ENCODE measurements at places on chromosomes 5 and 9.
A peak's percentile ranks its signal among the peaks of the same experiment; 100 is the strongest.

- no peak for DNase-seq
Measured at GRCh38 chr5:24623031-24623430, 21.7 kb downstream of the CDH10 start.

- no peak for DNase-seq
Measured at GRCh38 chr9:37905131-37905505, 1.2 kb upstream of the SLC25A51 start.

- no peak for DNase-seq
Measured at GRCh38 chr5:141672841-141673813, 8.9 kb downstream of the ARAP3 start.

DNA sequence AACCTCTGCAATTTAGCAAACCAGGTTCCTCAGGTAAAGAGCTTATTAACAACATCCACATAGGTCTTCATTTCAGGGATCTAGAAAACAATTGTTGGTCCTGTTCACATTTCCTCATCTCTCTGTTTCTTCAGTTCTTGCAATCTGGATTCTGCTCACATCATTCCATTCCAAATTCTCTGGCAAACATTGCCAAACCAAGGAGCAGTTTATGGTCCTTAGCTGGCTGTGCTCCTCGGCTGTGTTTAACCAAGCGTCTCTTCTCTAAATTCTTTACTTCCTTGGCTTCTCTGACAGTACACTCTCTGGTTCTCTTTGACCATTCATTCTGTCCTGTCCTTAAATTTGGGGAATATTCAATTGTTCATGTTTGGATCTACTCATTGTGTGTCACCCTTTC is 65.8 kb upstream of the RANBP3L start:
- no peak for DNase-seq

GRCh38 chr5:154997746-154998145 is 15.8 kb upstream of the KIF4B start:
- no peak for DNase-seq

GRCh38 chr5:169534939-169535338 is 48.6 kb upstream of the SPDL1 start:
- no peak for DNase-seq

GRCh38 chr9:101274971-101275768 is 109.6 kb downstream of the BAAT start:
- DNase-seq, result no peak

DNA sequence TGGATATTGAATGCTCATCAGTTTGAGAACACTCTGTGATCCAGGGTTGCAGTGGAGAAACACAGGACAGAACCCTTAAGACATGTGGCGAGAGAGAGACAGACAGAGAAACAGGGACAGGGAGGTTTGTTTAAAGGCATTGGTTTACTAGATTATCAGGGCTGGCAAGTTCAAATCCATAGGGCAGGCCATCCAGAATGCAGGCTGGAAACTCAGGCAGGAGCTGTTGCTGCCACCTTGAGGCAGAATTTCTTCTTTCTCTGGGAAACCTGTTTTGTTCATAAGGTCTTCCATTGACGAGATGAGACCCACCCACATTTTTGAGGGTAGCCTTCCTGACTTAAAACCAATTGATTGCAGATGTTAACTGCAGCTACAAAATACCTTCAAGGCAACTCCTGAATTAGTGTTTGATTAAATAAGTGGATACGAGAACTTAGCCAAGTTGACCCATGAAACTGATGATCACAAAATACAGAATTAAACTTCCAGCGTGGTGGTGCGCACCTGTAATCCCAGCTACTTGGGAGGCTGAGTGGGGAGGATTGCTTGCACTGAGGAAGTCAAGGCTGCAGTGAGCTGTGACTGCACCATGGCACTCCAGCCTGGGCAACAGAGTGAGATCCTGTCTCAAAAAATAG is 55.9 kb downstream of the NSUN2 start:
- peak; percentile 73 for DNase-seq

DNA sequence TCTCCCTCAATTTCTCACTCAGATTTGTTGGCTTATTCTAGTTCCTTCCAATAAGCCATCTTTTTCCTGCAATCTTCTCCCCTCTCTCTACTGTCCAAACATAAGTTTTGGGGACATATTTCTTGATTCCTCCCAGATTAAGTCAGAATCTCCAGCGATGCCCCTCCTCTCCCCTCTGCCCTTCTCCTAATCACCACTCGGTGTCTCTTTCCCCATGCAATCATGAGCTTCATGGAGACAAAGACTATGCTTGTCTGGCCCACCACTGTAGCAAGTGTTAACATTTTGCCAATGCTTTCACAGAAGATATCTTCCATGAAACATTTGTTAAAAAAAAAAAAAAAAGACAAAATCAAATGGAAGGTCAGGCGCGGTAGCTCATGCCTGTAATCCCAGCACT is 42.4 kb downstream of the PDE6A start:
- peak; percentile 58 for DNase-seq

GRCh38 chr5:87347841-87348240 is 64.9 kb downstream of the CCNH start:
- DNase-seq, result no peak

- peak; percentile 86 for DNase-seq
Measured at GRCh38 chr5:138138949-138139780, at the start of gene NME5. Gene NME5 (minus strand): TSS chr5:138139428. CDS start chr5:138138780, 648 bp downstream.

- DNase-seq, result no peak
Measured at GRCh38 chr5:33563530-33563929, 122.8 kb downstream of the TARS1 start.

DNA sequence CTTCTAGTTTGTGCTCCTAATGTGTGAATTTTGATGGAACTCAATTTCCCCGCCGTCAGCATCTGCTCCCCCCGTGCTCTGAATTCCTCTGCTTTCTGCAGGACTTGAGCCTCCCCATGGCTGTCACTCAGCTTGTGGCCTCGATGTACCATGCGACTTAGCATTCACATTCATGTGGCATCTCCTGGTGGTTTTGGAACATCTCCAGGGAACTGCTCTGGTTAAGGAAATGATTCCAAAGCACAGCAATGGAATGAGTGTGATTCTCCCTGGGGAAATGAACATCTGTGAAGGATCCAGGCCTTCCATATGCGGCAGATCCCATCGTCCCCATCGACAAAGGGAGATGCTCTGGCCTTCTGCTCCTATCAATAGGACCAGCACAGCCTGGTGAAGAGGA is 119.0 kb downstream of the ENTREP1 start:
- no peak for DNase-seq

GRCh38 chr5:31487506-31487905 is 44.4 kb downstream of the DROSHA start:
- no peak for DNase-seq

DNA sequence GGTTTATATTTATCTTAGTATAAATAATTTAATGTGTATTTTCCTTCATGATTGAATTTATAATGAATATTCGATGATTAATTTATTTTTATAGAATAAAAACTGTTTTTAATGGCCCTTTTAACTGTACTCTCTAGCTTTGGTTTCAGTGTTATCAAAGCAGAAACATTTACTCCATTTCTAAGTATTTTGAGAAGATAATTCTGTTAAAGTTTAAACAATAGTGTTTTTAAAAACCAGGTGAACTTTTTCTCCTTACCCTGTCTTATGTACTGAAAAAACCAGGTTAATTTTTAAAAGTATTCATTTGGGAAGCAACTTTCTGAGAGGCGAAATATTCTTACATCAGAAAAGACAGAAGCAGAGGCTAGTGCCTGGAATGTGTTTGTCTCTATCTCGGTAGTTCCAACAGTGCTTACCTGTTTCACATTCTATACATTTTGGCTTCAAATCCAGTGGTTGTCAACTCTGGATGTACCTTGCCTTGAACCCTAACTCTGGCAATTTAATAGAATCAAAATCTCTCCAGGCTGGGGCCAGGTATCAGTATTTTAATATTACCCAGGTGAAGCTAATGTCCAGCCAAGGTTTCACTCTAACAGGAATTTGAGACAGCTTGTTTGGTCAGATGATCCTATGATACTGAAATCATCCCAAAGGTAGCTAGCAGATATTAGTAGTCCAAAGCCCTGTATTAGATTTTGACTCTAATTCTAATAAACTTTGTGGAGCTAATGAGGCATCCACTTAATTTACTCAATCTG is 434.4 kb downstream of the PDE4D start:
- no peak for DNase-seq

GRCh38 chr5:73446631-73447529 is 1.7 kb downstream of the FOXD1 start:
- DNase-seq, result peak; percentile 80

GRCh38 chr5:126801992-126802294 is 25.0 kb downstream of the LMNB1 start:
- DNase-seq, result no peak

DNA sequence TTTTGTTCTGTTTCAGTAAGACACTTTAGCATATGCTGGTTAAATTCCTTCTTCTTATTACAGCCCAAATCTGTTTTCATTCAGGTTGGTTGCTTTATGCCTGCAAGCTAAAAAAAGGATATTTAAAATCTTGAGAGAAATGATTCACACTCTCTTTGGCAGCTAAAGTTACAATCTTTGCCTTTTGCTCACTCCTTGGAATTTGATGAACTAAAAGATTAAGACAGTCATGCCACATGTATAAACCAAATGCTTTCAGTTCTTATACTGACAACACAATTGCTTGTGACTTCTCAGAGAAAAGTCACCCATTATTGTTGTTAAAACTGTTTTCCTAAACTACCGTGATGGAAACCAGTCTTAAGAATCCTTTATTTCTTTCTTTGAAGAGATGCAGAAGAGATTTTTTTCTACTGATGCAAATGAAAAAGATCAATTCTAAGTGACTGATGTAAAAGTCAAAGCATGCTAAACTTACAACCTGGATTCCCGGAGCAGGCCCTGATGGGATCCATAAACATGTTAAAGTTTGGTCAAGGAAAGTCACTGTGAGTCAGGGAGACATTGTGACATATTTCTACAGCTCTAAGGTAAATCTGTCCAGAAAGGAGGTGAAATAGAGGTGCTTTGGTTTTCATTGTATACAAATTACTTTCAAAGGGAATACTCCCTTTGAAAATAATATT is 144.2 kb upstream of the CDH10 start:
- DNase-seq, result no peak

- DNase-seq, result no peak
Measured at GRCh38 chr9:89881431-89881830, 276.6 kb downstream of the GADD45G start.

DNA sequence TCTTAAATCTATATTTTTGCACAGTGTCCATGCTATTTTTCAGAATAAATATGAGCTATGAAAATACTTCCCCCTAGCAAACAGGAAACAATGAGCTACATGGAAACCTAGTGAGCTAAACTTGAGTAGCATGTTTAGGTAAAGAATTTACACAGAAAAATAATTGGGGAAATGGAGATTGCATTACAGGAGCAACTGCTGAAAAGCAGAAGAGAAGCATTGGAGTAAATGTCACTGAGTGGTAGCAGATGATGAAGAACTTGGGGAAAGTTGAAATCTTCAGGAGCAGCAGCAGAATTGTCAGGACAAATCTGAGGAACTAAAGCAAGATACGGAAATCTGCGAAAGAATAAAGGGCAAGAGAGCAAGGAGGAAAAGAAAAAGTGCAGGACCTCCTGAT is 610.3 kb downstream of the TLE1 start:
- DNase-seq, result no peak

GRCh38 chr5:93894601-93895354 is 153.4 kb upstream of the POU5F2 start:
- no peak for DNase-seq

DNA sequence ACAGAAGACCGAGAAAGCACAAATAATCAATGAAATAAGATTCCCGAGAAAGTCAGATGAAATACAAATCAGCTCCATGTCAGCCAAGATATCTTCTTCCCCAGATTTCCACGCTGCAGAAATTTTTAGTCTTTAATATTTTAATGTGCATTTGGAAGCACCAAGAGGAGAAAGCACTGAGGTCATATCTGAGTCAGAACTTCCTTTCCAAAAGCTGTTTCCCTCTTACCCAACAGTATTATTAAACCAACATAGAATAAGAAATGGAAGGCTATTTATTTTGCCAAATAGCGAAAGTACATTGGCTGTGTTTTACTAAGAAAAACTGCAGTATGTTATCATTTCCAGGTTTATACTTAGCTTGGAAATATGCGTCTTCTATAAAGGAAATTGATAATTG is 772.1 kb upstream of the CDH9 start:
- DNase-seq, result no peak

- no peak for DNase-seq
Measured at GRCh38 chr9:78103971-78104433, 72.4 kb upstream of the GNAQ start.

- DNase-seq, result peak; percentile 9
Measured at GRCh38 chr5:10580531-10581423, 16.9 kb downstream of the ANKRD33B start.

DNA sequence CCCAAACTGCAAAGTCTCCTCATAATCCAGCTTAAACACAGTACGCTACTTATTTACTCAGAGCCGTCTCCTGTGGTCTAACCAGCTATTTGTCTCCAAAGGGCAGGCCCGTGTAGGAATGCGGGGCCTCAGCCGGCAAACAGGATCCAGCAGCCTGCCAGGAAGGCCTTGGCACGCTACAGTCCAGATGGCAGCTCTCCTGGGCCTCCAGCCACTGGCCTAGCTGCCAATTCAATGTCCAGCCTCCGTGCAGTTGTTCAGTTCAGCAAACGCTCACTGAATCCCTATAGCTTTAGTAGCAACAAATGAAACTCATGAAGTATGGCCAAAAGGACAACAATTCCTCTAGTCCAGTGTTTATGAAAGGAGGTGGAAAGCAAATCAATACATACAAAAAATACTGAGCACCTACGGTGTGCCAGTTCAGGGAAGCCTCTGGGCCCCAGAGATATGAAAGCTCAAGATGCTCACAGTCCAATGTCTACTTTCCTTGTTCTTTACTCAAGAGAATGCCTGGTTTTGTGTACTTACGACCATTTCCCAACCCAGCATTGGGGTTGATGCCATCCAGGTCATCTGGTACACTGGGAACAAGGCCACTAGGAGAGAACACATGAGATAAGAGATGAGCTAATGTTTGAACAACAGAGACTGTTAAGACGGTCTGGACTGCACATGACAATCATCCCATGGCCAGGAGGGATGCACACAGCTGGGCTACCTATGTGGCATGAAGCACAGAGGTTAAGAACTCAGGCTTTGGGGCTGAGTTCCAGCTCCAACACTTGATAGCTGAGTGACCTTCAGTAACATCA is 8.3 kb downstream of the CDK5RAP2 start:
- DNase-seq, result no peak

- DNase-seq, result no peak
Measured at GRCh38 chr5:170510559-170510958, 6.7 kb downstream of the KCNIP1 start.

GRCh38 chr9:652914-653313 is 188.6 kb upstream of the DMRT1 start:
- DNase-seq, result no peak

DNA sequence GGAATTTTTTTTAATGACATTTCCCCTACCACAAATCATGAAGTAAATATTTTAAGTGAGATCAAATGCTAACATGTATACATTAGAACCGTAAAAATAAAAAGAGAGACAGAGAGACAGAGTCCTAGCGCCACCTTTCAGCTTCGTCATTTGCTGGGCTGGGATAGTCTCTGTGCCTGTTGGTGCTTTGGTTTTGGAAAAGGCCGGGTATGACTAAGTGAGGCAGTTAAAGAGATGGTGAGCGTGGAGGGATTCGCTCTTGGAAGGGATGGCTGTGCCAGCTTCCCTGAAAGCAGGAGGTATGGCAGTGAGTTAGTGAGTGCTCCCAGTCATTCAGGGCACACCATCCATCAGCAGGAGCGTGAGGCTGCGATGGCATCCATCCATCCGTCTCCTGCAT is 729.6 kb upstream of the WWC1 start:
- DNase-seq, result peak; percentile 9

GRCh38 chr5:135455876-135456237 is 3.7 kb upstream of the TIFAB start:
- DNase-seq, result no peak

GRCh38 chr9:116870566-116870965 is 183.5 kb downstream of the TRIM32 start:
- peak; percentile 48 for DNase-seq
